ENCODE measurements at places on chromosomes 2 and 18.
A peak's percentile ranks its signal among the peaks of the same experiment; 100 is the strongest.

- no peak for DNase-seq
Measured at GRCh38 chr2:132896073-132896472, 226.1 kb upstream of the LYPD1 start.

DNA sequence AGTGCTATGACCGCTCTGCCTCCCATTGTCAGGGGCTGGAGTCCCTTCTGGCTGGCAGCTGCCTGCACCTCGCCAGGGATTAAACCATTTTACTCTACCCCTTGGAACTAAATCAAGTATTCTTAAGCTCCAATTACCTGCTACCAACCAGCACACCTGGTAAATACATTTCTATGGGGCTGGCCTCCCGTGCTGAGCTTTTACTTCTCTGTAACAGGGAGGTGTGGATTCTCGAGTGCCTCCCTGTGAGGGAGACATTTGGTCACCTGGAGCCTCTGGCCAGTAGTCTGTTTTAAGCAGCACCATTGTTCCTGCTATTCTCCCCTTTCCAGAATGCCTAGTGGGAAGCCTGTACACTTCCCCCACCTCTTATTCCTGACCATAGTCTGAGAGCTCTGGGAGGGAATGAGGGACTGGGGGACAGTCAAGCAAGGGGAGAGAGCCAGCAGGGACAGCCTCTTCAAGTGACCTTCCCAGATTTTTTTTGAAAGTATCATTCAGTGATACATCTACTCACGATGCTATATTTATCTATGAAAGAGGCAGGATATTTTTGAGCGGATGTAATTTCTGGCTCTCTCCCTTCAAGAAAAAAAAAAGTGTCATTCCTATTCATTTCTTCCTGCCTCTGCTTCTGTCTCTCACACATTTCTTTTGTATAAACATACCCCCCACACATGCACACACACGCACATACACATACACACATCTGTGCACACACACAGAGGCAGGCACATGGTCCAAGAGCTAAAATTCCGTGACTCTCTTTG, 112.8 kb downstream of the CAPN13 start:
- no peak for DNase-seq

DNA sequence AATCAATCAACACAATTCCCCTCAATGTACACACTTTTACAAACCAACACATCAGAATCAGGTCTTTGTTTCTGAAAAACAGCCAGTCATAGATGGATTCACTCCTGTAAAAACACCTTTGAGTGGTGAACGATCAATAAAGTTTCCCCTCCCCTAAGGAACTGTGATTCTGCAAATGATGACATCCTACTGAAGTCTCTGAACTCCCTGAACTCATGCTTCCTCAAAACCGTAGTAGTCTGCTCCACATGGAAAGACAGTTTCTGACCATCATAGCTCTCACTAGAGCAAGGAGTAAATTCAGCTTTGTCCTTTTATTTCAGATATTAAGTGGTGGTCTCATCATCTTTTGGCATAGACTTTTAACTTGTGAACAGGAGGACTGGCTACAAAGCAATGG, 43.5 kb upstream of the ACTR3 start:
- no peak for DNase-seq

- peak; percentile 86 for DNase-seq
Measured at GRCh38 chr2:148989882-148990493, 48.5 kb upstream of the LYPD6B start.

DNA sequence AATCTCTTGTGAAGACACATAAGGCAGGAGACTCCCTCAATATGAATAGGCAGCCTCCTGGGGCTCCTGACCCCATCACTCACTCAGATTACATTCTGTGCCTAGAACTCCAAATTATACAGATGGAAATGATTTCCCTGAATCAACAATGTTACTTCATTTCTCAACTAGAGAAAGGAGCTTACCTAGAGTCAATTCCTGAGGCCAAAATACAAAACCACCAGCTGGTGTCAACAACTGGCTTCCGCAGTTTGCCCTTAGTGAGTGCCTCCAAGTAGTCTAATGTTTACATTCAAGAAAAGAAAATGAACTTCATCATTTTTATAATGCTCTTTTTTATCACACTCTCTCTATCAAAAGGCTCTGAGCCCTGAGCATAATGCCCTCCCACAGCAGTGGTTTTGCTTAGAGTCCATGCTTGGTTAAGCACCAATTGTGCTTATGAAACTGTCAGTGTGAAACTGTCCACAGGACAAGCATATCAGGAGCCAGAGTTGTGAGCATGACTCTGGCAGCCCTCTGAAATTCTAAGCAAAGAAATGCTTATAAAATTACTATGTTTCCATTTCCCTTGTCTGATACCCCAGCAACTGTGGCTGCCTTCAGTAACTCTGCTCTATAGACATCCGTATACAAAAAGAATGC, 305.7 kb upstream of the PKDCC start:
- DNase-seq, result no peak
